CD4-positive, alpha-beta T cell treated with Interleukin-15 for 4 hours (primary cell): ENCODE measurements at places on chromosomes 5 and 9.

GRCh38 chr5:110769000-110769681, 30.3 kb downstream of the SLC25A46 start:
- no peak for DNase-seq

GRCh38 chr5:45725537-45725936, 29.4 kb upstream of the HCN1 start:
- no peak for DNase-seq

- no peak for DNase-seq
These were observed 34.3 kb upstream of the FSD1L start for GRCh38 chr9:105413525-105413924.

DNA sequence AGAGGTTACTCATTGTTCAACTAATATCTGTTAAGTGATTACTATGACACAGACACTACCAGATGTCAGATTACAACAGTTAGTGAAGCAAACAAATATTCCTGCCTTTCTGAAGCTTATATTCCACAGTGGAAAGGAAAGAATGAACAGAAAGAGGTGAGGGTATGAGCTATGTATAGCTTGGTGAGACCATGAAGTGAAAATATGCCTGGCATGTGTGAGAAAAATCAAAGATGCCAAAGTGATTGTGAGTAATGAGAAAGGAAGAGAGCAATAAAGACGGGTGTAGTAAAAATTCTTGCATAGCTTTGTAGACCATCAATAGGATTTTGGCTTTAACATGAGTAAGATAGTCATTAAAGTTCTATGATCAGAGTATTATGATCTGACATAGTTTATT, 734.5 kb upstream of the NUDT12 start:
- DNase-seq = no peak

- no peak for DNase-seq
These were observed 148.4 kb upstream of the MAP3K1 start for GRCh38 chr5:56666901-56667300.

- DNase-seq = no peak
These were observed 1.1 kb downstream of the PCDHAC1 start for GRCh38 chr5:140927228-140927573.

- no peak for DNase-seq
These were observed 369.4 kb downstream of the TMEM161B start for GRCh38 chr5:87899208-87899661.

GRCh38 chr5:96565582-96566265, 96.5 kb upstream of the CAST start:
- no peak for DNase-seq

DNA sequence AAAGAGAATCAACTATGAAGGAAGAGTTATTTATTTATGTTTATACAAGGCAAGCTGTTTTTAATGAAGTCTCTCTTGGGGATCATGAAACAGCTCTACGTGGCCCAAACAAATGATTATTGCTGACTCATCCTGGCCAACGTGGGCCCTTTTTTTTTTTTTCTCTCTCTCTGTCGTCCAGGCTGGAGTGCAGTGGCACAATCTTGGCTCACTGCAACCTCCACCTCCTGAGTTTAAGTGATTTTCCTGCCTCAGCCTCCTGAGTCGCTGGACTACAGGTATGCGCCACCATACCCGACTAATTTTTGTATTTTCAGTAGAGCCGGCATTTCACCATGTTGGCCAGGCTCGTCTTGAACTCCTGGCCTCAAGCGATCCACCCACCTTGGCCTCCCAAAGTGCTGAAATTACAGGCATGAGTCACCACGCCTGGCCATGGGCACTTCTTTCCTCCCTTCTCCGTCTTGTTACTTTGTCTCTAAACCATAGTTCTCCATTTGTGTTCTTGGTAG, 98.3 kb downstream of the BASP1 start:
- no peak for DNase-seq

GRCh38 chr5:102701748-102702147, 53.4 kb upstream of the PAM start:
- DNase-seq = no peak

DNA sequence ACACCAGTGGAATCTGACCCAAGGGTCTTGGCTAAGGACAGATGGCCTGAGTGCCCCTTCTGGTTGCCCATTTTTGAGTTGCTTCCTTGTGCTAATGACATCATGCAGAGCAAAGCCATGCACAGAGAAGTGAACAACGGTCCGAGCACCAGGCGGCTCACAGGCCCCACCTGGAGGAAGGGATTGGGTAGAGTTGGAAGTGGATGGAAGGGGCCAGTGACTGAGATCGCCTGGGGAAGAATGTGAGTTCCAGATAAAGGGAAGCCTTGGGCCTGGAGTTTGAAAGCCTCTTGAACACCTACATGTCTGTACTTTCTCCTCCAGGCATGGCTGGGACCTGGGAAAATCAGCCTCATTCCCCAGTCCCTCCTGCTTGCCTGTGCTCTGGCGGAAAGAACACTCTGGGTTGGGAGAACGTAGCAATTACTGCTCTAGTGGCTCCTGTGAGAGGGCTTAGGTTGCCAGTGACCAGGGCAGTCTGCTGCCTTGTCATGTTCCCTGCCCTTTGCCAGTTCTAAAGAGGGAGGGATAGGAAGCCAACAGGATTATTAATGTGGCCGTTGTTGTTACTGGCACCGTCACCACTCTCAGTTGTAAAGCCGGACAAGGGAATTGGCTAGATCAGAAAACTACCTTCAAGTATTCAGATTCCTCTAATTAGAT, 62.5 kb upstream of the PTPN3 start:
- DNase-seq = no peak

GRCh38 chr9:1580215-1580614, 434.9 kb upstream of the SMARCA2 start:
- DNase-seq = no peak

- DNase-seq = no peak
These were observed 244.3 kb downstream of the GADD45G start for GRCh38 chr9:89849096-89849495.

DNA sequence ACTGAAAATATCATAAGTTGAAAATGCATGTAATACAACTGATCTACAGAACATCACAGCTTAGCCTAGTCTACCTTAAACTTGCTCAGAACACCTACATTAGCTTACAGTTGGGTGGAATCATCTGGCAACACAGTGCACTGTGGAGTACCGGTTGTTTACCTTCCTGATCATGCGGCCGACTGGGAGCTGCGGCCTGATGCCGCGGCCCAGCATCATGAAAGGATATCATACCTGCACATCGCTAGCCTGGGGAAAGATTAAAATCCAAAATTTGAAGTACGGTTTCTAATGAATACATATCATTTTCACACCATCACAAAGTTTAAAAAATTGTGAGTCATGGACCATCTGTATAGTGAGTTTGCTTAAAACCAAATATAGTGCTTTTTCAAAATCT, 1.8 kb downstream of the HACD4 start:
- DNase-seq = no peak

DNA sequence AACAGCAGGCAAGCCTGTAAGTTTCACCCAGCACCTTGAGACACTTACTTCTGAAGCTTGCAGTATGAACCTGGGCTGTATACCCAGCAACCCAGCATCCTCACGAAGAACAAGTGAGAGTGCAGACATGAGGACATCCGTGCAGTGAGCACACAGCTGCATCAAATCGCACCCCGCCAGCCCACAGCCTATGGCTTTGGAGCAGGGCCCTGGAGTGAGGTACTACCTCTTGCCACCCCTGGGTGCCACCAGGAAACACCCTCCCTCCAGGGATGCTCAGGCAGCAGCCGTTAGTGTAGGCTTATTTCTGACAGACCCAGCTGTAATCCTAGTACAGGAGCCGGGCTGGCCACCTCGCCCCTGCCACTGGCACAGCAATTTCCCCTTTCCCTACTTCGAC, 81.4 kb downstream of the ATPSCKMT start:
- DNase-seq = no peak

- DNase-seq = no peak
These were observed 30.1 kb upstream of the PDE8B start for GRCh38 chr5:77180167-77181081.

DNA sequence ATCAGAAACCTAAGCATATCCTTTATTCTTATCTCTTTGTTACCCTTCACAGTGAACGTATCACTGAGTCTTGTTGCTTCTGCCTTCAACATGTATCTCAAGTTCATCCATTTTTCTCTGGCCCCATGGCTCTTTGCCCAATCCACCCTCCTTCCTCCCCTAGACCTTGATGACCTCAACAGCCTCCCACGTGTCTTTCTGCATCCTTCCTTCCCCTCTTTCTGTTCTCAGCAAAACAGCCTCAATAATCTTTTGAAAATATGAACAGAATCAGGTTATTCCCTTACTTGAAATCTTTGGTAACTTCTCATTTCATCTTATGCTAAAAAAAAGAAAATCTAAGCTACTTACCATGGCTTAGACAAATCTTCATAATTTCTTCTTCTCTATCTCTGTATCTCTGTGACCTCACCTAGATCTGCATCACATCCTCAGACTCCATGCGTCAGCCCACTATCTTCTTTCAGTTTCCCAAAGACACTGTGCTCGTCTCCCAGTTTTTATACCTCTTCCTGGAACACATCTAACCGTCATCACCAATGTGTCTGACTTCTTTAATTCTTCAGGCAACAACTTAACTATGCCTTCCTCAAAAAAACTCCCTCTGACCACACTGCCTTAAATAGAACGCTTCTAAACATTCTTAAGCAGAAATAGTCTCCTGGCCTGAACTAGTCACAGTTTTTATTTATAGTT, 208.0 kb downstream of the PARP8 start:
- DNase-seq = no peak

DNA sequence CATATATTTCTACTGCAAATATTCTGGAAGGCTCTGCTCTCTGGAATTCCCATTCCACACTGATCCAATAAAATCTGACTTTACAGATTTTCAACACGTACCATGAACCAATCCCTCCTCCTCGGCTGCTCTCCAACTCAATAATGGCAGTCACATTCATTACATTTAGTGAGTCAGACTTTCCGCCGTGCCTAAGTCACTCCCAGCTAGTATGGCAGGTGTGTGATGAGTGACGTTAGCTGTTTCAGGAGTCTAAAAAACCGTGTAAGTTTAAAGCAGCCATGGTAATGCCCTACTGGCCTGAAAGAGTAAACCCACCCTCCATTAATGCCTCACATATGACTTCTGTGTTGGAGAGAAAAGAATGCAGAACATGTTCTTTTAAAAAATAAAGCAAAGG, 3.3 kb downstream of the FBN2 start:
- no peak for DNase-seq

DNA sequence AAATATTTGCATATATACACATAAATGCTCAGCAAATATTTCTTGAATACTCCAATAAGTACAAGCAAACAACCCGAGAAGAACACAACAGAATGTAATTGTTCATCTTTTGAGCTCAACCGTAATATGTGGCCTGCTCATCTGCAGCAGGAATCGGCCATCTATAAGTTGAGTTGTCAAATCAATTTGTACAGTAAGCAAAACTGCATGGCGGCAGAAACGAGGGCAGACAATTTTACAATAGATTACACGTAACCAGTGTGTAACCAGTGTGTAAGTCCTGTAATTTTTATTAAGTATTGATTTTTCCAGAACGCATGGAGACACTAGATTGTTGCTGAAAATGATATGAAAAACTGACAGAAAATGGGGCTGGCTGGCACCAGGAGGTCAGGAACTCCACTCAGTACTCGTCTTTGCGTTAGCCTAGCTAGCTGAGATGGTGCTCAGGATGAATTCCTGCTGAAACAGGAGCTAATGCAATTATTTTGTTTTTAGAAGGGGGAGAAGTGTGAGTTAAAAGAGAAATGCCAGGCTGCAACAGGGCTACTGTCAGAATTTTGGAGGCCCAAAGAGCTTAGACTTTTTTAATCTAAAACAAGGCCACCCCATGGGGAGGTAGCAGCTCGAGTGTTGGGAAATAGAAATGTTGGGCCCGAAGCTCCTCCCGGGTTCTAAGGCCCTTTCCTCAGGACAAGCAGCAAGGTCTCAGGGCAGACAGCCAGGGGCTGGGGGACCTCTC, 682 bp downstream of the DHX29 start:
- DNase-seq = no peak

DNA sequence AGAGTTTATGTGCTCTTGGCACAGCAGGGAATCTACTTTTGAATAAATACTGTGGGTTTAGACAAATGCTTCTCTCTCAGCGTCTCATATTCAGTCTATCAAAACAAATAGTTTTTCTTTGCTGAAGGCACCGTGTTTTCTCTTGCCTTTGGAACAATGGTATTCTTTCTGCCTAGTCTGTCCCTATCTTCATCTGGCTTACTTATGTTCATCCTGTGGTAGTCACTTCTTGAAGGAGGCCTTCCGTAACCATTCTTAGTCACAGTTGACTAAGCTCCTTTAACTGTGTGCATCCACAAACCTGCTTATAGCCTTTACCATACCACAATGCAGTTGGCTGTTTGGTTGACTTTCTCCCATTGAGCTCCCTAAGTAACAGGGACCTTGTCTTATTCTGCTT, 45.9 kb downstream of the LARP1 start:
- no peak for DNase-seq

GRCh38 chr5:14212838-14213237, 69.7 kb downstream of the TRIO start:
- DNase-seq = no peak

GRCh38 chr9:37165644-37166043, 45.3 kb downstream of the ZCCHC7 start:
- no peak for DNase-seq

- DNase-seq = no peak
These were observed 701 bp downstream of the PARP8 start for GRCh38 chr5:50667023-50667652.

GRCh38 chr9:34896112-34896511, 62.0 kb upstream of the PHF24 start:
- no peak for DNase-seq

DNA sequence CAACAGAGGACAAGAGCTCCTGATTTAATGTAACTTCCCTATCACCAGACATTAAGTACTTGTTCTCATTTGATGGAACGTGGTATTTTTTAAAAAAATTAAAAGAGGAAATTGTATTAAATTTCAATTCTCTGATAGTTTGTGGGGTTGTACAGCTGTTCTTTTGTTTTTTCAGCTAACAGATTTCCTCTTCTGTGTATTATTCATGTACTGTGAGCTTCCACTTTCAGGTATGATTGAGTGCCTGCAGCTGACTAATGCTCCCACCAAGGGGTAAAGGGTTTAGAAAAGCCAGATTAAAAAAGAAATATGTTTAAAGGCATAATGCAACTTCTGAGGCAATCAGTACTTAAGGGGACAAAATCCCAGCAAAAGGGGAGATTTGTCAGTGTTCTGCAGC, 117.7 kb upstream of the ACTBL2 start:
- DNase-seq = no peak
